IPS-NIHi11 (cell line): ENCODE measurements at places on chromosomes 3 and 15.
A peak's percentile ranks its signal among the peaks of the same experiment; 100 is the strongest.

DNA sequence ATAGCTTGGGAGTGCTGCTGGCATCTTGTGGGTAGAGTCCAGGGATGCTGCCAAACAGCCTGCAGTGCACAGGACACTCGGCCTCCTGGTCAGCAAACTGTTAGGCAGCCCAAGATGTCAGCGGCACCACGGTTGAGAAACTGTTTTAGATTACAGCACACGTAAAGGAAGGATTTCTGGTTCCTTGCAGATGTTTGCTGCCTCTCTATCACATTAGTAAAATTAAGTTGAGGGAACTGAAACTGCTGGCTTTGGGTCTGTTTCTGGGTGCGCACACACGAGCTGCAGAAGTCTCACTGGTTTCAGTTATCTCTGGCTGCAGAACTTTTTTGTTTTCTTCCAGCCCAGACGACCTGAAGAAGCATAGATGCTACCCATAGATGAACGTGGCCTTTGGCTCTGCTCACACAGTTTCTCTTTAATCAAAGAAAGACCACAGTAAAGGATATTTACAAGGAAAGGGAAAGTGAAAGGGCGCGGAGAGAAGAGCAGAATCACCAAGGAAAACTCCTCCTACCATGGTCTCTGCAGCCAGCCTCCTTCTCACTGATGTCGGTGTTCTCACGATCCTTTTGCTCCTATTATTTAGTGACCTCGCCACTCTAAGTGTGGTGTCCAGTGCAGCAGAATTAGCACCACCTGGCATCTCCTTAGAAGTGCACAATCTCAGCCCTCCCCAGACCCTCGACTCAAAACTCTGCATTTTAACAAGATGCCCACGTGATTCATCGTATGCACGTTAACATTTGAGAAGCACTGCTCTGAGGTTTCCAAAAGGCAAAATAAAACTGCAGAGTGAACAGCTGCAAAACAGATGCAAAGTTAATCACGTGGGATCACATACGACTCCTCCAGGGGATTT lies 50.6 kb upstream of the AKAP13 start:
- DNase-seq, result no peak

DNA sequence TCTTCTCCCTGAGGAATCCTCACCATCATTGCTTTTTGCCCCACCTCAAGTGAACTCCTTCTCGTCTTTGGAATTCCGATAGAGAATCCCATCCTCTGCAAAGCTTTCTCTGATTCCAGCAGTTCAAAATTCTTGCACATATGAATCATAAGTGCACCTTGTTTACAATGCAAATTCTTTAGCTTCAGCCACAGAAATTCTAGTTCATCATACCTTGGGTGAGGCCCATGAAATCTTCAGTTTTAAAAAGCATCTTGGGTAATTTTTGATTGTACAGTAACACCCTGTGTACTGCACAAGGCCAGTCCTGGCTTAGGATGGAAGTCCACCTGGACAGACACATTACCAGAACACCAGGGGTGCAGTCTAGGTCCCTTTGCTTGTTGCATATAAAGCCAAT lies 30.8 kb downstream of the MDFIC2 start:
- no peak for DNase-seq

DNA sequence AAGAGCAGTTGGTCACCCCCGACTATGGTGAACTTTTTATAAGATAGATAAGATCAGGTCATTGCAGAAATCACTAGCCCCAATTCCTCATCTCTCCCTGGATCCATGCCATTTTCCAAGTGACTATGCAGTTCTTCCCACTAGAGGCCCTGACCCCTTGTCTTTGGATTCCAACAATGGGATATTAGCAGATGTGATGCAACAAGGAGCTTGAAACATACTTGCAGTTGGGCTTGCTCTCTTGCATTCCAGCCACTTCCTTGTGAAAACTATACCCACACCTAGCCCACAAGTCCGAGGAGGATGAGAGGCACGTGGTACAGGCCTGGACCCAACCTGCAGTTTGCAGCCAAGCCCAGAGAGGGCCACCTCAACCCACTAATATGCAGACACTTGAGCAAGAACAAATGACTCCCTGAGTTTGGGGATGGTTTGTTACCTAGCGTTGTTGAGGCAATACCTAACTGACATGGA lies 60.6 kb downstream of the SUCLG2 start:
- no peak for DNase-seq

DNA sequence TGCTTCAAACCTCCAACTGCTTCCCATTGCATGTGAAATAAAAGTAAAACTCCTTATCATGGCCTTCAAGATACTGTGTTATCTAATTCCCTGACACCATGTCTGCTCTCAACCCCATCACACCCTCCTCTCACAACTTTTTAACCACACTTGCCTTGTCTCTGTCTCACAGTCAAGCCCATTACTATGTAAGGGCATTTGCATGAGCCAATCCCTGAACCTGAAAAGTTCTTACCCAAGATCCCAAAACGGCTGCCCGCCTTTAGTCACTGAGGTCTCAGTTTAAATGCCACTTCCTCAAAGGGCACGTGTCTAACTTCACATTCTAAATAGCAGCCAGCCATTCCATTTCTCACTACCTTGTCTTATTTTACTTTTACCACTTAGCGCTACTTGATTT lies 83.1 kb downstream of the SST start:
- DNase-seq, result no peak

- no peak for DNase-seq
These were observed 201.8 kb downstream of the CNTN6 start for GRCh38 chr3:1294586-1294985.

DNA sequence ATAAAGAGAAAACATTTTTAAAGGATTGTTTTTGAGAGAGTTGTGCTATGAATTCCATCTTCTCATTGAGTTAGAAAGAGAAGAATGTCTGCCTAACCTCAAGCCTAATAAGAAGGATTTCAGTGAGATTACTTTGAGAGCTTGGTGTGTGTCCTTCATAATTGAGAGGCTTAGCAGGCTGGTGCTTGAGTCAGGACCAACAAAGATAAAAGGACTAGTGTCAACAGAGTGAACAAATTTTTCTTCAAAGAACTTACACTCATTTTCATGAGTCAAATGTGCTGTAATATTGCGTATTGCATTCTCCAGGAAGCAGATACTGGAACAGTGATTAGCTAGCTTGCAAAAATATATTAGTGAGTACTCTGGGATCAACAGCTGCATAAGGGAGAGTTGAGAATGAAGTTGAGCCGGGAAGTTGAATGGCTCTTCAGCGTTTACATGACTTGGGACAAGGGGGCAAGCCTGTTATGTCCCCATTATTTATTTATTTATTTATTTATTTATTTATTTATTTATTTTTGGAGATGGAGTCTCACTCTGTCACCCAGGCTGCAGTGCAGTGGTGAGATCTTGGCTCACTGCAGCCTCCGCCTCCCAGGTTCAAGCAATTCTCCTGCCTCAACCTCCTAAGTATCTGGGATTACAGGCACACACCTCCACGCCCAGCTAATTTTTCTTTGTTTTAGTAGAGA lies 37.5 kb upstream of the SLITRK3 start:
- DNase-seq, result no peak

DNA sequence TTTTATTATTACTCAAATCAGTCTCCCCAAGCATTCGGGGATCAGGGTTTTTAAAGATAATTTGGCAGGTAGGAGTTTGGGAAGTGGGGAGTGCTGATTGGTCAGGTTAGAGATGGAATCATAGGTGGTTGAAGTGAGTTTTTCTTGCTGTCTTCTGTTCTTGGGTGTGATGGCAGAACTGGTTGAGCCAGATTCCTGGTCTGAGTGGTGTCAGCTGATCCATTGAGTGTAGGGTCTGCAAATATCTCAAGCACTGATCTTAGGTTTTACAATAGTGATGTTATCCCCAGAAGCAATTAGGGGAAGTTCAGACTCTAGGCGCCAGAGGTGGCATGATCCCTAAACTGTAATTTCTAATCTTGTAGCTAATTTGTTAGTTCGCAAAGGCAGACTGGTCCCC lies 20.6 kb upstream of the TRANK1 start:
- no peak for DNase-seq

DNA sequence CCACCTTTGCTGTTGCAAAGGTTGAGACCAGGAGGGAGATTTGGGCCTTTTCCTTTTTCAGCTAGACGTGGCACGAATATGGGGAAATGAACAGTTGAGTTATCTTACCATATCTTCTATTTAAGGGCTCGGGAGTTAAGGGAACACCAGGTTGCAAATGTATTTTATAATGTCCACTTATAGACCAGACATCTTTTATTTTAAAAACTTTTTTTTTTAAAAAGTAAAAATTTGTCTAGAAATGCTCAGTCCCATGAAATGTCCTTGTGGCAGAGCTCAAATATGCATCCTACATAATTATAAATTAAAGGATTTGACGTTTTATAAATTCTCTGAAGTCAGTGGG lies 103.6 kb upstream of the VEPH1 start:
- DNase-seq, result no peak

GRCh38 chr3:188656196-188656982 lies 502.4 kb downstream of the LPP start:
- no peak for DNase-seq

GRCh38 chr15:42072141-42072685 lies 22.1 kb downstream of the PLA2G4D start:
- DNase-seq, result no peak

DNA sequence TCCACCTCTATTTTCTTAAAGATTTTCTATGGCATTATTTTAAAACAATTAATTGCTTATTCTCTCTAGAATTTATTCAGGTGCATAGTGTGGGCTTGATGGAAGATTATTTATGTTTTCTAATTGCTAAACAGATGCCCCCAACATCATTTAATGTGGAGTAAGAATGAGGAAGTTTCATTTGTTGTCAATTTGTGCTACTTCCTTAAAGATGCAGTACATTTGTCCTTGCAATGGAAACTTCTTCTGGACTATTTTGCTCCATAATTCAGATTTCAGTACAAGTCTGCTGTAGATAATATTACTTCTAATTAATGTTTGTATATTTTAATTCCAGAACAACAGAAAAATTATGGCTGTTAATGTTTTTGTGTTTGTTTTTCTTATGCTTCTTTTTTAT lies 104.8 kb downstream of the TGFBR2 start:
- no peak for DNase-seq

GRCh38 chr3:10242182-10243065 lies 5.8 kb upstream of the TATDN2 start:
- DNase-seq, result no peak

- DNase-seq, result peak; percentile 14
These were observed 16.9 kb upstream of the IGSF10 start for GRCh38 chr3:151477591-151478334.

GRCh38 chr3:5014391-5014790 lies 35.2 kb downstream of the BHLHE40 start:
- DNase-seq, result no peak

- no peak for DNase-seq
These were observed 19.8 kb downstream of the MAP4 start for GRCh38 chr3:47996440-47996839.

DNA sequence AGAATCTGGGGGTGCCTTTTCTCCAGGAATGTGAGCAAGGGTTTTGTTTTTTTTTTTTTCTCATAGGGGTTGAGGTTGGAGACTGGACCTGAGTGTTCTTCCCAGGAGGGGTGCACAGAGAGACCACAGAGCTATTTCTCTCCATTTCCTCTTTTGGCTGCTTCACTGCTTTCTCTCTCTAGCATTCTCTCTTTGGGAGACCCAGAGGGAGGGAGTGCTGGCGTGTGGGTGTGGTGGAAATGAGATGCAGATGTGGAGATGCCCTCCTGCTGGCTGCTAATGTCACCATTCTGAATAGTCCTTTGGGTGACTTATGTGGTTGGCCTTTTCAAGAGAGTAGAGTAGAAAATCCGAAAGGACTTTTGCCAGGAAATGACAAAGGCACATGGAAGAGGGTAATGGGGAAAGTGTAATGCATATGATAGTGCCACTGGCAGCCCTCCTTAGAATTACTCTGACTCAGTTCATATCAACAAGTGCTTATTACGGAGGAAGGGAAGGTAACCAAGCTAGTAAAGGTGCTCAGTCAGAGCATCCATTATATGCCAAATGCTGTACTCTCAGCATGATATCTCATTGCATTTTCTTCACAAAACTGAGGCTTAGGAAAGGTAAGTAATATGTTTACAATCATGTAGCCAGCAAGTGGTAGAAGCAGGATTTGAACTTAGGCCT lies 1.9 kb downstream of the SYN2 start:
- no peak for DNase-seq

- DNase-seq, result no peak
These were observed 37.7 kb upstream of the HES1 start for GRCh38 chr3:194098081-194098842.

DNA sequence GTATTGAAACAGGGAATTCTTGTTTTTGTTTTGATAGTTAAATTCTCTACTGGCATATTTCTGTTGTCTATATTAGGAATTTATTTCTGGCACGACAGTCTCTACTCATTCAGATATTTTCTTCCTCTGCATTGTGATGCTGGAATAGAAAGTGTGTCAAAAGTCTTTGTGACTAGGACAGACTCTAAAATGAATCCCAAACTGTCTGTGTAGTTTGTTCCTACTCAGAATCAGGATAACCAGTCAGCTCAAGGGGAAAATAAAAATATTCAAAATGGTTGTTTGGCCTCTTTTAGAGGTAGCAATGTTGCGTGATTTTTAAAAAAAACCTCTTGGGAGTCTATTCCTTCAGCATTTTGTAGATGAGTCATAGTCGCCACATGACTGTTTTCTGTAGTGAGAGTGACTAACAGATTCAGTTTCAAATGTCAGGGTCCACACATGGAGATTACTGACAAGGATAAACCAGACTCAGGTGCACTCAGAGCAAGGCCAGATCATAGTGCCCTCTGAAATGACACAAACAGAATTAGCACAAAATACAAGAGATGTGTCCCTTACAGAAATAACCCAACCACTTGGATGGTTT lies 13.1 kb downstream of the SLC7A14 start:
- DNase-seq, result no peak

GRCh38 chr15:74141591-74141990 lies 11.2 kb downstream of the ISLR2 start:
- no peak for DNase-seq

DNA sequence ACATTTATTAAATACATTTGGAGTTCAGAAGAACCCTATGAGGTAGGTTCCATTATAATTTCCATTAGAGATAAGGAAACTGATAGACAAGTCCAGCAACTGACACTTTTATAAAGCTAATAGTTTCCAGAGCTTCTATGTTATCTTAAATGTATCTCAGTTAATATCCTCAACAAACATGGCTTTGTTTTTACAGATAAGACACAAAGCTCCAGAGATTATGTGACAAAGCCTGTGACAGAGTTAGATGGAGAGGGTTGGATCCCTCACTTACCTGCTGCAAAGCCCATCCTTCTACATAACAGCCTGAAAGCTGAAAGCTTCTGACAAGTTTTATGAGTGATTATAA lies 473 bp upstream of the COMMD2 start:
- no peak for DNase-seq
